T-helper 17 cell (primary cell): ENCODE measurements at places on chromosomes 2 and 18.

DNA sequence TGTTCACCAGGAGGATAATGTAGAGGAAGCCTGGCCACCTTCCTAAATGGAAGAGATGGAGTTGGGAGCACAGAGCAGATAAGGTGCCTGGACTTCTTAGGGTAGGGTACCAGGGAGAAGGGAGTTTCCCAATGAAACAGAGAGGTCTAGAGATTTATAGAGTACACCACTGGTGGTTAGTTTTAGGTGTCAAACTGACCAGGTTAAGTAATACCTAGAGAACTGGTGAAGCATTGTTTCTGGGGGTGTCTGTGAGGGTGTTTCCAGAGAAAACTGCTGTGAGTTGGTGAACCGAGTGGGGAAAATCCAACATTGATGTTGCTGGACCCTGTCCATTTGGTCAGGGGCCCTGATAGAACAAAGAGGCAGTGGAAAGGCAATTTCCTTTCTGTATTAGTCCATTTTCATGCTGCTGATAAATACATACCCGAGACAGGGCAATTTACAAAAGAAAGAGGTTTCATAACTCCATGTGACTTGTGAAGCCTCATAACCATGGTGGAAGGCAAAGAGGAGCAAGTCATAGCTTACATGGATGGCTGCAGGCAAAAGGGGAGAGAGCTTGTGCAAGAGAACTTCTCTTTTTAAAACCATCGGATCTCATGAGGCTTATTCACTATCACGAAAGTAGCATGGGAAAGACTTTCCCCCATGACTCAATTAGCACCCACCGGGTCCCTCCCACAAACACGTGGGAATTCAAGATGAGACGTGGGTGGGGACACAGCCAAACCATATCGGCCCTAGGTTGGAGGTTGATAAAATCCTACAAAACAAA lies 260.8 kb downstream of the CBLN2 start:
- H3K27ac ChIP-seq: no peak overlapping the region
- no peak for DNase-seq
- no peaks in the 10 kb centered on the region for H3K36me3 ChIP-seq
- no peaks in the 10 kb centered on the region for H3K27me3 ChIP-seq
- no peaks in the 10 kb centered on the region for H3K4me1 ChIP-seq

DNA sequence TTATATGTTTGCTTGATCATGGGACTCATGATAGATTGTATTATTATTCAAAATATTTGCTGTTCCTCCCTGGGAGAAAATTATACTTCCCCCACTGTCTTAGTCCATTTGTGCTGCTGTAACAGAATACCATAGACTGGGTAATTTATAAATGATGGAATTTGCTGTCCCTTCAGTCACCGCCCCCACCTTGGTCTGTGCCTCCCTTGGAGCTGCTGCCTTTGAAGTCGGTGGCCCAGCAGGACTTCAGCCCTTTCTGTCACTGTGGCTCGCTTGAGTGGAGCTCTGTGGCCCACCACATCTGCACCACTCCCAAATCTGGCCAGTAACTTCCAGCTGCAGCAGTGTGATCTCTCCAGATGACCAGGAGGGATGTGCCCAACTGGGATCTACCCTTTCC lies 200.8 kb downstream of the AGPS start:
- H3K36me3 ChIP-seq: no peaks in the 10 kb centered on the region
- H3K27ac ChIP-seq: no peak overlapping the region
- H3K27me3 ChIP-seq: peaks cover 44% of the 10 kb centered on the region

- no peaks in the 10 kb centered on the region for H3K4me1 ChIP-seq
- H3K4me3 ChIP-seq: no peak overlapping the region
- H3K27me3 ChIP-seq: peaks cover 20% of the 10 kb centered on the region
- H3K36me3 ChIP-seq: no peaks in the 10 kb centered on the region
- no peak overlapping the region for H3K27ac ChIP-seq
Observed at GRCh38 chr18:34991152-34991551, 50.1 kb upstream of the MAPRE2 start.

DNA sequence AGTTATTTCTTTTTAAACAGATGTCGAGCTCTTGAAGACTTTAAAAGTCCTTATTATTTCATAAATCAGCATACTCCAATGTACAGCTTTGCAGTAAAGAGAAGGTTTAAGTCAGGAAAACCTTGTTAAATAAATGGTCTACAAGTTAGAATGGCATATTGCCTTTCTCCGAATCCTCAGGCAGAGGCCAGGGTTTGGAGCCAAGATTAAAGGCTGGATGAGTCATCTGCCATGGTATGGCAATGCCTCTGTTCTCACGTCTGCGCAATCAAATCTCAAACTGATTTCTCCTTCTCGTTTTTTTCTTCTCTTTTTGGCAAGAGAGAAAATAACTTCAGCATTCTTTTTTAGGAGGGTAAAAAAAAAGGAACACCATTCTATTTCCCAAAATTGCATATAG lies 5.6 kb upstream of the KCNJ3 start:
- peaks cover 8% of the 10 kb centered on the region for H3K27me3 ChIP-seq
- no peak for DNase-seq
- H3K27ac ChIP-seq: no peak overlapping the region
- H3K4me3 ChIP-seq: no peak overlapping the region
- H3K36me3 ChIP-seq: no peaks in the 10 kb centered on the region

GRCh38 chr2:220270481-220271070 lies 643.1 kb downstream of the SLC4A3 start:
- H3K27ac ChIP-seq: no peak overlapping the region
- DNase-seq: no peak
- H3K27me3 ChIP-seq: no peaks in the 10 kb centered on the region
- no peak overlapping the region for H3K4me3 ChIP-seq
- H3K4me1 ChIP-seq: no peaks in the 10 kb centered on the region
- H3K36me3 ChIP-seq: no peaks in the 10 kb centered on the region

GRCh38 chr18:41075212-41075611 lies 879.8 kb upstream of the PIK3C3 start:
- no peaks in the 10 kb centered on the region for H3K27me3 ChIP-seq
- no peak overlapping the region for H3K4me3 ChIP-seq
- H3K4me1 ChIP-seq: no peaks in the 10 kb centered on the region
- no peak overlapping the region for H3K27ac ChIP-seq
- no peak for DNase-seq
- H3K36me3 ChIP-seq: no peaks in the 10 kb centered on the region

- no peak overlapping the region for H3K4me3 ChIP-seq
- H3K27me3 ChIP-seq: peaks cover 17% of the 10 kb centered on the region
- DNase-seq: no peak
- H3K27ac ChIP-seq: no peak overlapping the region
- H3K4me1 ChIP-seq: no peaks in the 10 kb centered on the region
- no peaks in the 10 kb centered on the region for H3K36me3 ChIP-seq
Observed at GRCh38 chr18:78914249-78914935, 65.2 kb upstream of the SALL3 start.

DNA sequence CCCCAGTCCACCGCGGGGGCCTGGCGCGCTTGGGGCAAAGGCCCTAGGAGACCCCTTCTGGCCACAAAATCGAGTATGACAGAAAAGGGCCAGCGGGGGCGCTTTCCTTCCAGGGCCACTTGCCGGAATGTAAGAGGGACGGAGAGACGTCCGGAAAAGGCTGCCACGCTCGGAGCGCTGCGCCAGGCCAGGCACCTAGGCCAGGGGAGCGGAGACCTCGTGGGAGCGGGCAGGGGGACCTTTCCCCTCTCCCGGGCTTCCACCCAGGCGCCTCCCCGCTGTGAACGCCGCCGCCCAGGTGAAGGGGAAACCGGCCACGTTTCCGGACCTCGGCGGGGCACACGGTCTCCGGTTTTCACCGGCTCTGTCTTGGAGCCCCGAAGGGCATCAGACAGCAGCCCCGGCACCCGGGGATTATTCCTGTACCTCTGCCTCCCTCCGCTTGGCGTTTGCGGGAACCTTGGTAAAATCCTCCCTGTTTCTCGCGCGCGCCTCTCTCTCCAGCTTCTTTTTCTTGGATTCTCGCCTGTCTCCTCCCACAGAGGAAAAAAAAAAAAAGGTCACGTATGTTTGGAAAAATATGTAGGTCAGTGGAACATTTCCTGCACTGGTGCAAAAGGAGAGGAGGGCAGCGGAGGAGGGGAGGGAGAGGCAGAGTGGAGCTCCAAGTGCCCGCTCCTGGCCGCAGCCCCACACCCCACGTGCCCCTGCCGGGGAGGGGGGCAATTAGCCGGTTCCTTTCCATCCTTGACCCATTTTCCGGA lies 1.2 kb upstream of the NPAS2 start:
- no peak for DNase-seq
- H3K4me3 ChIP-seq: peak overlapping the region; percentile 91
- no peak overlapping the region for H3K27ac ChIP-seq
- H3K36me3 ChIP-seq: no peaks in the 10 kb centered on the region

DNA sequence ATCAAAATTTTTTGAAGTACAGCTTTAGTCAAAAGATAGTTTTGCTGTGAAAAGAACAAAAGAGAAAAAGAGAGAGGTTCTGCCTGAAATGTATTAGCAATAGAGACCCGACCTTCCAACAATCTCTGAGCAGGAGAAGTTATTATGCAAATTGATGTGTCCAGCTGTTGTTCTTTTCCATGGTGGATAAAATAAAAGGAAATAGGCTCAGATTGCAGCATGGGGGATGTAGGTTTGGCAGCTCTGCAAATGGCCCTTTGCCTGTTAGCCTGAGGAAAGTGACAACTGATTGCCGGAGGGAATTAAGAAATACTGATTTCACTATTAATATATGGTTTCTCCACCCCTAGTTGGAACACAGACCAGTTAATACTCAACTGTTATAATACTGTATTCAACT lies 1283.2 kb upstream of the NXPH2 start:
- no peaks in the 10 kb centered on the region for H3K27me3 ChIP-seq
- no peak overlapping the region for H3K27ac ChIP-seq
- H3K4me3 ChIP-seq: no peak overlapping the region
- no peak for DNase-seq
- H3K4me1 ChIP-seq: no peaks in the 10 kb centered on the region
